NCI-H69 (cell line): ENCODE measurements at places on chromosomes 4 and X.

GRCh38 chrX:148422526-148422925, 77.9 kb upstream of the AFF2 start:
- DNase-seq = no peak

DNA sequence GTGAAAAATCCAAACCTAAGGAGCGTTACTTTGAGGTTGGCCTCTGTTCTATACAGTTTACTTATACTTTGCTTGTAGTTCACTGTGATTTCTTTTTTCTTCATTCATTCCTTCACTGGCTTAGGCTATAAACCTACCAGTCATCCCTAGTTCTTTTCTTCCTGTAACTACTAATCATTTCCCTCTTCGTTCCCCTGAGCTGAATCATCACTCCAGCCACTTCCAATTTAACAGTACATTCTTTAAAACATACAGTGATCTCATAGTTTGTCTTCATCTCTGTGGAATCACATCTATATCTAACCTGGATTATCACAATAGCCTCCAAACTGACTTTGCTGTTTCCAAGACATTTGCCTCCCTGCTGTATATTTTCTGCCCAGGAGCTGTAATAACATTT, 25.2 kb upstream of the NPFFR2 start:
- DNase-seq = no peak

DNA sequence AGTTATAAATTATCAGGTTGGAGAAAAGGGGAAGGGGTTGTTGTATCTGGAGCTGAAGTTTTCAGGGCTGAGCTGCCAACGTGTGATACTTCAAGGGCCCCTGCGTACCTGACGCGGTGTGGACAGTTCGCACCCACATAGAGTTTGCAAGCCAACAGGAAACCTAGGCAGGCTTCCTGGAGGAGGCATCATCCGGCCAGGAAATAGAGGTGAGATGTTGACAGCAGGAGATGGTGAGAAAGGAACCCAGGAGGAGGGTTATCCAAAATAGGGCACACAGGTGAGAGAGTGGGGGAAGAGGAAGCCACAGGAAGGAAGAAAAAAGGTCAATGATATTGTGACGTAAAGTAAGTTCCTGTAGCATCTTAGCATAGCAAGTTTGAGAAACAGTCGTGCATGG, 127.2 kb downstream of the DHRSX start:
- DNase-seq = no peak

DNA sequence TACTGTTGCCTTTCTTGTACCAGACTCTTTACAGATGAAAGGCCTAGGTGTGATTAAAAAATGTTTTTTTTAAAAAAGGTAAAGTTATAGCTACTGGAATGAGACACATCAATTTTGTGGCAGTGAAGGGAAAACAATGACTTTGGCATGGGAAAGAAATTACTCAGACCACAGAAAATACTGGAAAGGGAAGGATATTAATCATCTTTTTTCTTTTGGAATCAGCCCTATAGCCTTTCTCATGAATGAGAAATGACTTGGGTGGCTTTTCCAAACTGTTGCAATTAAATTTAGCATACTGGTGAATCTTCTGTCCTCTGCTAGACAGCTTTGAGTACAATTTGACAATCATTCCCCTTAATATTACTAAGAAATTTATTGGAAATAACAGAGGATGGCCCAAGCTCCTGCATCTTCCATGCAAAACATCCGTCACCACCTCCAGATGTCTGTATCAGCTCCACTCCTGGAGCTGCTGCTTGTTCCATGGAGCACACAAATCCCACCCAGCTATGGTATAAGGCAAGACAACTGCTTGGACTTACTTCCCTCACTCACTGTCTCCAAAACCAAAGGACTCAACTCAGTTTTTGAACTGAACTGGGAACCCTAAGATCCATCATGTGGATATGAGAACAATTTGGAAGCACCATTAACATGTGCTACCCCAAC, 97.6 kb upstream of the ARSJ start:
- no peak for DNase-seq
